ENCODE measurements at places on chromosomes 7 and 10.
A peak's percentile ranks its signal among the peaks of the same experiment; 100 is the strongest.

- no peak for DNase-seq
Observed at GRCh38 chr7:36690041-36690440, 34.3 kb downstream of the AOAH start.

GRCh38 chr7:147810269-147810668 is 780.3 kb upstream of the C7orf33 start:
- no peak for DNase-seq

DNA sequence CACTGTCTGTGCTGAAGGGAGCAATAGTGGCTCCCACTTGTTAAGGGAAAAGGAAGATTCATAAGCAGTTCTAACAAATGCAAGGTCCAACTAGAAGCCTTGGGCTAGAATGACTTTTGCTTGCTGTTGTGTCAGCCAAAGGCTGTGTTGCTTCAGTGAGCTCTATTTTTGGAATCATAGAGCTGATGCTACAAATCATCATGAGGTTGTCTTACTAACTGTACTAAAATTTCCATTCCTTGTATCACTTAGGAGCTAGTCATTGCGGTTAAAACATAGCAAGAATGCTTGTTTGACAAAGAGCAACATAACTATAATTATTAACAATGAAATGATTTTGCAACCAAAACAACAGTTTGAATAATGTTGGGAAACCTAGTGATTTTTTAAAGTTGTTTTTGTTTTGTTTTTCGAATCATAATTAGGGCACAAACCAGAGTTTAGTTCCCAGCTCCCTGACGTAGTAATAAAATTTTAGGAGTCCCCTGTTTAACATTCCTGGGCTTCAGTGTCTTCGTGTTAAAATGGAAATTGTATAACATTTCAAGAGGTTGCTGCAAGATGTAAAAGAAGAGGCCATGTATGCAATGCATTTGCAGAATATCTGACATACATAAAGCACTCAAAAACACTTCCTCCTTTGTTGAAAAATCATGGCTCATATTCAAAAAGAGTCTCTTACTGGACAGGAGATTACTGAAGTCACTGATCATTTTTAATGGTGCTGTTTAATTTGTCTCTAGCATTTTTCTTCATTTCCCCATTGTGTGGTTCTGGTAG is 183.4 kb downstream of the MACC1 start:
- no peak for DNase-seq

GRCh38 chr10:63591600-63592379 is 70.6 kb downstream of the REEP3 start:
- no peak for DNase-seq

DNA sequence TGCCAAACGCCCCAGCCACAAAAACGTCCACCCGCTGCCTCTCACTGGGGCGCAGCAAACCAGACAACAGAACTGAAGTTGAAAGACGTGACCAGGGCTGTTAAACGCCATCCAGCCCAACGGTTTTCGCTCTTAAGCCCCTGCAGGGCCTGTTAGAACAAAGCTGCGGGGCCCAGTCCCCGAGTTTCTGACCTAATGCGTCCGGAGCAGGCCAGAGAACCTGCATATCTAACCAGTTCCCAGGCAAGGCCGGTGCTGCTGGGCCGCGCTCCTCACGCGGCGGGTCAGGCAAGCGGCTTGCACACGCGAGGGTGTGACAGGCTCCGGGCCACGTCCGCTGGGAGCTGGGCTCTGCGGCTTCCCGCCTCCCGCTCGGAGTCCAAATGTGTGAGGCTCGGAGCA is 87.0 kb downstream of the PTPRN2 start:
- DNase-seq: peak; percentile 68

GRCh38 chr7:2354939-2355704 is 495 bp downstream of the EIF3B start:
- DNase-seq: peak; percentile 14

DNA sequence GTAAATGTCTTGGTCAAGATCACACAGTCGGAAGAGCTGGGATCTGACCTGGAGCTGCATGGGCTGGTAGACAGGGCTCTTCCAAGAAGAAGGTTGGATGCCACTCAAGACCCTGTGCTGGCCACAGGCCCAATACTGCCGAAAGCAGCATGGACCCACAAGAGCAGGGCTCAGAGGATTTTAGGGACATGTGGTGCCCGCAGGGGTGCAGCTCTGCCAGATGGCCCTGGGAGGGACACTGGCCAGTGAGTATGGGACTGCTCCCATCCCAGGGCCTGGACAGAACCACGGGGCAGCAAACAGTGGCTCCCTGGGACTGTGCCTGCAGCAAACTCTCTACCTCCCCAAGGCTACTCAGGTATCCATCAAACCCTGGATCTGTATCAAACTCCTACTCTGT is 12.4 kb downstream of the MAT1A start:
- DNase-seq: no peak

DNA sequence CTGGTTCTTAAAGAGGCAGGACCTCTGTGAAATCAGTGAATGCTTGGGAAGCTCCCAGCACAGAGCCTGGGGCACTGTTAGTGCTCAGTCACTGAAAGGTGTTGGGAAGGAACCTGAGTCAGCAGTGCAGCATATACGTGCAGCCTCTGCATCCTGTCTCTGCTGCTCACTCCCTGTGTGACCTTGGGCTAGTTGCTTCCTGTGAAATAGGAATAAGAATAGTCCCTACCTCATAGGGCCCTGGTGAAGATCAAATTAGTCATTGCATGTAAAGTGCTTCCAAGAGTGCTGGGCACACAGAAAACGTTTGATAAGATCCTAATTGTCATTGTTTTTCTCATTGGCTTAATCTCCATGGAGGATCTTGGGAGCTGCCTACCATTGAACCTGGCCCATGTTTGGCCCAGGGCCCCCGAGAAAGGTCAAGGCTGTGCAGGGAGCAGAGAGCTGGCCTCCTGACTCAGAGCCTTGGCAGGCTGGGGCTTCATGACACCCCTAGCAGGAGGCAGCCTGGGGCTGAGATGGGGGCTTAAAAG is 73.3 kb upstream of the COL13A1 start:
- no peak for DNase-seq

GRCh38 chr7:125119559-125120115 is 190.0 kb upstream of the POT1 start:
- peak; percentile 3 for DNase-seq

- DNase-seq: no peak
Observed at GRCh38 chr10:47370878-47371277, 13.2 kb downstream of the ZNF488 start.

- DNase-seq: no peak
Observed at GRCh38 chr7:26162431-26162830, 10.4 kb downstream of the NFE2L3 start.

DNA sequence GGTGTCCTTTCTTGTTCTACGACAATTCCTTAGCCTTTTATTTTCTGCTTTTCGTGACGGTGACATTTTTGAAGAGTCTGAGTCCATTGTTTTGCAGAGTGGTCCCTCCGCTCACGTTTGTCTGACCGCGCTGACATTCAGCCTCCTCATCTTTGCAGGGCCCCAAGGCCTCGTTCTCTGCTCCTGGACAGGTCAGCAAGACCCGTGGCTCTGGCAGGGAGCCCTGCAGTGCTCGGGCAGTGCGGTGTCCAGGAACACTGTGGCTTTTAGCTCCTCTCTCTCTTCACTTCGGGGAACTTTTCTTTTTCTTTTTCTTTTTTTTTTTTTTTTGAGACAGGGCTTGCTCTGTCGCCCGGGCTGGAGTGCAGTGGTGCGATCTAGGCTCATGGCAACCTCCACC is 142.5 kb downstream of the DNAJB6 start:
- no peak for DNase-seq

GRCh38 chr10:123150986-123151736 is 3.0 kb upstream of the BUB3 start:
- DNase-seq: peak; percentile 73

GRCh38 chr7:12552876-12553275 is 17.6 kb upstream of the SCIN start:
- DNase-seq: no peak

- DNase-seq: no peak
Observed at GRCh38 chr10:77552252-77552651, 85.4 kb downstream of the KCNMA1 start.

DNA sequence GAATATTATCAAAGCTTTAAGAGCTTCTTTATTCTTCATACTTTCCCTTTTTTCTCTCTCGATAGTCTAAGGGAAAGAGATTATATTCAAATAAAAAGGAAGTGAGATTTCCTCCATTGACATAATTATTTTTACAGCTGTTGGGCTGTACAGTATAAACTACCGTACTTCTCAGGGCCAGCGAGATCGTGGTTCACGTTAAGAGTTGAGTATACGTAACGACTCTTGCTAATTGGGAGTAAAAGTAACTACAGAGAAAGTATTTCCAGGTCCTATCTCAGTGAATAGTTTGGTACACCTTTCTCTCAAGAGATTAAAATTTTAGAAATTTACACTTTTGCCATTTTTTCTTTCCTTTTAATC is 57.8 kb downstream of the INPP5F start:
- no peak for DNase-seq

DNA sequence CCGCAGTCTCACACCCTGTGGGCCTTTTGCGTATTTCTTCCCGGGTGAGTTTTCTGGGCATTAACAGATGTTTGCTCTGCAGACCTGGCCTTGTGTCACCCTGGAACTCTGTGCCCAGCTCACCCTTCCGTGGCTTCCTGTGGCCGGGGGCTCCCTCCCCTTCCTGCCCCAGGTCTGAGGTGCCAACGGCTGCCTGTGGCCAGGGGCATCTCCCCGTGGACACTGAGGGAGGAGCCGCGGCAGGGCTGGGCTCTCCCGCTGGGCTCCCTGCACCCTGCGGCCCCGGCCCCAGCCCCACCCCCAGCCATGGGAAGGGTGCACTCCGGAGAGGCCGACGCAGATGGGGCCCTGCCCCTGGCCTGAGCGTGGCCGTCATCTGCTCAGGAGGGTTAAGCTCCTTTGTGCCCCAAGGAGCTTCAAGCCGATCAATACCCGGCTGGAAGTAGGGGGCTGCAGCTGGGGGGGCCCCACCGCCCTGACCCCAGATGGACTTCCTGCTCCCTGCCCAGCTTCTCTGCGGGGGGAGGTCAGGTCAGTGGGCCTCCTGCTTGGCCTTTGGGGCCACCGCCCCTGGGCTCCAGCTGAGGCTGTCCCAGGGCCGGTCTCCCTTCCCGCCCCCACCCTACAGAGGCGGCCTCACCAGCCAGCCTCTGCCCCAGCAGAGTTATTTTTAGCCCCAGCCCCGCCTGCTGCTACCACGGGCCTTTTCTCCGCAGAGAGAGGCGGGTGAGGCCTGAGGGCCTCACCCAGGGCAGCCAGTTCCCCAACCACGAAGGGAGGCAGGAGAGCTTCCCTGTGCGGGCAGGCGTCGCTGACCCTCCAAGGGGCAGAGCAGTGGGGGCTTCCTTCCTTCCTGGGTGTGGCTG is 24.2 kb downstream of the PWWP2B start:
- peak; percentile 81 for DNase-seq

DNA sequence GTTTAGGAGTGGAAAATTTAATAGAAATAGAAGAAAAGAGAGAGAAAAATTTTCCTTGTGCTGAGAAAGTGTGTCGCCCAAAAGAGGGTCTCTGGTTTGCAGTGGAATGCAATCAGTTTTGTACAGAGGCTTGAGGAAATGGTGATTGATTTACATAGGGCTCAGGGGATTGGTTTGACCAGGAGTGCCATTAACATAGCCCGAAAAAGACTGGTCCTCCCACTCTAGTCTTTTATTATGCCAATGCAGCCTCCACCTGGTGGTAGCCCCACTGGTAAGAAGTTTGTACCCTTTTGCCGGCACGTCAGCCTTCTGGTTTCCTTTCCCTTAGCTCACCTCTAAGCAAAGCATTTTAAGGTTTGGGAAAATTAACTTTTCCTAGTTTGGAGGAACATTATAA is 885.3 kb downstream of the XPNPEP1 start:
- DNase-seq: no peak

DNA sequence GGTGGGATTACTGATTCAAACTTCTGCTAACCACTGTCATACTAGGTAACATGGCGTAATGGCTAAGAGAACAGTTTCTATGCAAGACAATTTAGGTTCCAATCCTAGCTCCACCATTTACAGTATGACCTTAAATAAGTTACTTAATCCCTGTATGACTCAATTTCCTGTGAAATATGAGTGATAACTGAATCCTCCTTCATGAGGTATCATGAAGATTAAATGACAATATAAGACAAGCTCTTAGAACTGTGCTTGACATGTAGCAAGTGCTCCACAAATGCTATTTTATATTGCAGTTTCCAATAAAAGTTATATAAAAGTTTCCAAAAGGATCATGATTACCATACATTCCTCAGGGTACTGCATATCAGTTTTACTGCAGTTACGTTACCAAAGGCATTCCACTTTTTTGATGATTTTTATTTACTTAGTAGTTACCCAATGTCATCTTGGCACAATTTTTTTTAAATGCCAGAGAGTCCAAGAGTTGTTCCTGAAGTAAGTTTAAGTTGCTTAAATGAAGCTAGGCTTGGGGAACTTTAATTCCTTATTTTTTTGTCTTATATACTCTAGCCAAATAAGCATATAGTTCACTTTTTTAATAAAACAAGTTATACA is 7.1 kb downstream of the DOCK4 start:
- no peak for DNase-seq

DNA sequence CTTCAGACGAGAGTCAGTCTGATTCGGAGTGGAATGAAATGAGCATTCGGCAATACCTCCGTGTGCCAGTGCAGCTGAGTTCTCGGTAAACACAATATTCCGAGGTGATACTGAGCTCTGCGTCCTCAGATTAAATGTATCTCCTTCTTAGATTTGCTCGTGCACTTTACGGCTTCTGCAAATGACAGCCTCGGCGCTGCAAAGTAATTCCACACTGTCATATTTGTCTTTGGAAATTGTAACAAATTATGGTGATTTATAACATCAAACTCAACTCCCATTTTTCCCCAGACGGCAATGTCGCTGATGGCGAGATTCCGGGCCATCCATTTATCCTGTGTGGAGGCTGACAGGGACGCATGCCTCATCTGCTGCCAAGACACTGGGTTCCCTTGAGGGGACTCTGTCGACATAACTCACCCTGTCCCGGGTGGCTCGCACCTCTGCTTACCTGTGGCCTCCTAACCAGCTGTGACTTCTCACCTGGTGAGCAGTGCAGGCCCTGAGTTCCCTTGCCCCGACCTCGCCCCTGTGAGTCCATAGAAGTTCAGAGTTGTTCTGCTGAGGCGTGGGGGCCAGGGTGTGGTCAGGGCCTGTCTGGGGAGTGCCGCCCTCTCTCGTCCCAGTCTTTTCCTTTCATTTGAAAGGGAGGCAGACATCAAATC is 201.9 kb downstream of the ADARB2 start:
- no peak for DNase-seq

DNA sequence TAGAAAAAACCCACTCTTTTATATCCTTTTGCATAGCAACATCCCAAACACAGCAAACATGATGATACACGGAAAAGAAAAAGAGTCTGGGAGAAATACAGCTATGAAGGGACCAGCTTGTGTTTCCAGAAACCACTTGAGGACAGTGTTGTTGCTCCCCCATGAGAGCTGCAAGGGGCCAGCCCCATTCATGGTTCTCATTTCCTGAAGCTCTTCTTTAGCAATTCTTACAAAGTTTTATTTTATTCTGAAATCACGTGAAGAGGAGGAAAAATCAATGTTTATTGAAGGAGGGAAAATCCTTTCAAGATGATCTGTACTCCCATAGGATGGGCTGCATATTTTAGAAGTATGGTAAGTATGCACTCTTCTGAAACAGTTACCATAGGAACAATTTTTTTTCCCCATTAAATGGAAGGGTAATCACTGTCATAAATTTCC is 17.5 kb upstream of the PRTFDC1 start:
- DNase-seq: peak; percentile 12

All from eye (tissue), 1 donor.